Stimulated activated CD8-positive, alpha-beta memory T cell treated with anti-CD3 and anti-CD28 coated beads, Interleukin-2, amount 100 ng/mL, for 48 hours (primary cell): ENCODE measurements at places on chromosomes 4 and X.

DNA sequence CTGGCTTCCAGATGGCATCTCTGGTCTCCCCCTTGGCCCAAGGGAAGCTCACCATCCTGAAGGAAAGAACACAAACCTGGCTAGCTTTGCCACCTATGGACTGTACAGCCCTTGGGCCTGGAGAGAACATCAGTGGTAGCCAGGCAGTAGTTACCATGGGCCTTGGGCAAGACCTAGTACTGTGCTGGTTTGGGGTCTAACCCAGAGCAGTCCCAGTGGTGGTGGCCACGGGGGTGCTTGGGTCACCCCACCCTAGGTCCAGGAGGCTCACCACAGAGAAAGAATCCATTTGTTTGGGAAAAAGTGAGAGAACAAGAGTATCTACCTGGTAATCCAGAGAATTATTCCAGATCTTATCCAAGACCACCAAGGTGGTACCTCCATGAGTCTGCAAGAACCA, 290.7 kb upstream of the PPP1R2C start:
- no peak for DNase-seq

DNA sequence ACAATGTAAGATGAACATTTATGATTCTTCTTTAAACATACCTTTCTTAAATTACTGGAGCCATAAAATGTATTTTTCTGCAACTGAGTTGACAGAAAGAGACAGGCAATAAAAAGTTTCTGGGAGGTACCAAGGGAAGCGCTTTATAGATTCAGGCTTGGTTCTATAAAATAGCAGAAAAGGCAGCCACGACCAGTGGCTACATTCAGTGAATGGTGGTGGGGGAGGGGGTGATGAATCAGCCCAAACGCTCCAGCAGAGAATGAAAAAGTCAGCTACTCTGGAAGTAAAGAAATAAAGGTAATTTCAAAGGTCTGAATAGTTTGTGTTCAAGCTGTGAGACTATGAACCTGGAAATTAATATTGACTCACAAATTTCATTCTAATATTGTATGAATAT, 456.1 kb downstream of the KCTD8 start:
- no peak for DNase-seq

DNA sequence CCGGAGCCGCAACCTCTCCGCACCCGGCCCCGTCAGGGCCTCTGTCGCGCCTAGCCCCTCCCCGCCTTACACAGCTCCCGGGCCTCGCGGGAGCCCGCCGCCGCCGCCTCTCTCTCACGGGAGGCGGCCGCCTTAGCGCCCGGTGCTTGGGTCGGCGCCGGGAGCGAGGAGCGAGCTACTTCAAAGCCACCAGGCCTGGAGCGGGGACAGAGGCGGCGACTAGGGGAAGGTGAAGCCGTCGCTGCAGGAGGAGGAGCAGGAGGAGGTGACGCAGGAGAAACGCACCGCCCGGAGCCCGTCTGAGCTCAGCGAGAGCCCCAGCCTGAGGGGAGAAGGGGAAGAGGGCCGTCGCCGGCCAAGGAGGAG, 250 bp downstream of the USP9X start:
- peak; percentile 51 for DNase-seq

DNA sequence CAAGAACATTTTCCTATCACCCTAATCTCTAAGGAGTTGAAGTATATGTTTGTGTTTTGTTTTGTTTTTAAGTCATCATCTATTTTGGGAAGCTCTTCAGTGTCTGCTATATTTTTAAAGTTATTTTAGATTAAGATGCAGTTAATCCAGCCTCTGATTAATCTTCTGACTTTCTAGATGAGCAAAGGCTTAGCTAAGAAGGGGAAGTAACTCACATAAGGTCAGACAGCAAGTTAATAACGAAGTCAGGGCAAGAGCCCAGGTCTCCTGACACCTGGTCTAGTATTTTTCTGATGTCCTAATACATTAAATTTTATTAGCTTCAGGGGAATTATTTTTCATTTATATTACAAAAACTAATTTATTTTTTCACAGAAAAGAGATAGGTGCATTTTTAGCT, 168.5 kb downstream of the SOWAHB start:
- no peak for DNase-seq

- no peak for DNase-seq
Measured at GRCh38 chrX:63708801-63709200, 76.2 kb downstream of the ARHGEF9 start.

- DNase-seq: no peak
Measured at GRCh38 chr4:160370046-160370445, 1267.2 kb downstream of the RAPGEF2 start.

GRCh38 chrX:50874876-50875275, 35.7 kb upstream of the BMP15 start:
- DNase-seq: no peak

- DNase-seq: no peak
Measured at GRCh38 chr4:84403656-84404055, 95.4 kb downstream of the NKX6-1 start.

DNA sequence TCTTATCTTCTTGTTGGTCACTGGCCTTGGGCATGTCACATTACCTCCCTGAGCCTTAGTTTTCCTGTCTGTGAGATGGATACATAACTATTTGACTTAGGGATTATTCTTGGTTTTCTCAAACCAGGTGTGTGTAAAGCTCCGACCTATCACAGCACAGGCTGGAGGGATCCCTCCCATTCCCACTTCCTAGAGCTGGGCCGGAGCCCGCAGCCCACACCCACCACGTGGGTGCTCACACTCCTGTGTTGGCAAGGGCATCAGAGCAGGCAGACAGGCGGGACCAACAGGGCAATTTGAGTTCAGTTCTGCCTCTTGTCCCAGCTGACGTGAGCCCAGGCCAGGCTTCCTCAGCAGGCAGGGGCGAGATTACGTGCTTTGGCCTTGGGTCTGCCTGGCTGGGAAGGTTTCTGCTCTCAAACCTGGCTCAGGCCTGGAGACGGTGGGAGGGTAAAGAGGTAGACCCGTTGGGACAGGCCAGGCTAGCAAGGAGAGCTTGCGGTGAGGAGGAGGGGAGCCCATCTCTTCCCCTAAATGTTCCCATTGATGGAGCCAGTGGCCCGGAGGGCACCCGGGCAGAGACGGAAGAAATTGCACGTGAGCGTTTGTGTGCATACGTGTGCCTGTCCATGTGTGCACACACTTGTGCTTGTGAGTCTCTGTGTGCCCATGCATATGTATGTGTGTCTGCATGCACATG, 734 bp upstream of the SH3TC1 start:
- DNase-seq: no peak

GRCh38 chr4:125191232-125191631, 123.5 kb upstream of the FAT4 start:
- DNase-seq: no peak

GRCh38 chrX:134745636-134746409, 87.6 kb upstream of the PLAC1 start:
- DNase-seq: no peak

GRCh38 chrX:105190252-105190853, 30.1 kb downstream of the TEX13A start:
- no peak for DNase-seq

DNA sequence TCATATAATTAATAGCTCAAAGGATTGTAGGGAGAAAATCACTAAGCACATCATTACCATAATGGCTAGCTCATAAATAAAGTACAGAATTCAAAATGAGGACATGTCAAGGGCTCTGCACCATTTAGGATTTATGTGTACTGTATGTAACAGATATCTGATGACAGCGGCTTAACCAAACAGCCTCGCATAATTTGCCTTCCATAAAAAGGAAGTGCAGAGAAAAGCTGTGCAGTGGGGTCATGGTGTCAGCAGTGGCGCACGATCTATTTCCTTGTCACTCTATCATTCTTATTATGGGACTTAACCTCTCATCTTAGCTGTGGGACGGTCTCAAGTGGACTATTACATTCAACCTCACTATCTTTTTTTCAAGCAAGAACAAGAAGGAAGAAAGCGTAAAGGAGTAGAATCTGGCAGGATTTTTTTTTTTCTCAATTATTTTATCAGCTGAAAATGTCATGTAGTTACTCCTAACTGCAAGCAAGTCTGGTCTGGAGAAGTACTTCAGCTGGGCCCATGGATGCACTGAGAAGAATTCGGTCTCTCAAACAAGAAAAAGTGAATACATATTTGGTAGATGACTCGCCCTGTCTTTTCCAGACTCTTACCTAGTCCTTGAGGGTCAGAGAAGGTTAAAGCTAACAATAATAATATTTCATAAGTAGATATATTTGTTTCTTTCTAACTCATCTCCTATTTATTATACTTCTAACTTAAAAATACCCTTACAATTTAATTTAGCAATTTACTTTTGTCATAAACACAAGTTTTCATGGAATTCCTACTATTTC, 94.6 kb downstream of the COX18 start:
- no peak for DNase-seq

DNA sequence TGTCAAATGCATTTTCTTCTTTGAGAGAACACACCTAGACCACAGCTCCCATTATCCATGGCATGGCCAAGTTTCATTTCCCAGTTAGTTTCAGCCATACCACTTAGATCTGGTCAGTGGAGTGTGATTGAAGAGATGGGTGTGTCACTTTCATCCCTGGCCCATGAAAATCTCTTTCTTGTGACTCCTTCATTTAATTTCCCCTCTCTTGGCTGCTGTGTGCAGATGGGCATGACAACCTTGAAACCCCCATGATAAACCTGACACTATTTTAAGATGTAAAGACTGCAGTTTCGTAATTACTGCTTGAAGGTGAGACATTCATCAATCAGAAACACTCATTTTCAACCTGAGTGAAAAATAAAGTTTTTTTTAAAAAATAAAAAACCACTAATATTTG, 284.9 kb downstream of the IL15 start:
- DNase-seq: no peak

DNA sequence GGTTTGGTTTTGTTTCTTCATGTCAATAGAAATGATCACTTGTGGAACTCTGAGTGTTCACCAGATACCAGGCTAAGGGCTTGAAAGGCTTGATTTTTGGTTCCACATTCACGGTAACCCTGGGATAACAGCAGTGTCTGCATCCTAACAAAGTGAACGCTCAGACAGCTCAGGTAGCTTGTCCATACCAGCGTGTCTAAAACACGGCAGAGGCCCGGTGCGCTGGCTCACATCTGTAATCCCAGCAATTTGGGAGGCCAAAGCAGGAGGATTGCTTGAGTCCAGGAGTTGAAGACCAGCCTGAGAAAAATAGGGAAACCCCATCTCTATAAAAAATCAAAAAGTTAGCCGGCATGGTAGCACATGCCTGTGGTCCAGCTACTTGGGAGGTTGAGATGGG, 49.0 kb downstream of the HTRA3 start:
- no peak for DNase-seq

GRCh38 chr4:19722404-19722803, 529.3 kb upstream of the SLIT2 start:
- no peak for DNase-seq

GRCh38 chrX:71543316-71543715, 10.4 kb downstream of the OGT start:
- no peak for DNase-seq

DNA sequence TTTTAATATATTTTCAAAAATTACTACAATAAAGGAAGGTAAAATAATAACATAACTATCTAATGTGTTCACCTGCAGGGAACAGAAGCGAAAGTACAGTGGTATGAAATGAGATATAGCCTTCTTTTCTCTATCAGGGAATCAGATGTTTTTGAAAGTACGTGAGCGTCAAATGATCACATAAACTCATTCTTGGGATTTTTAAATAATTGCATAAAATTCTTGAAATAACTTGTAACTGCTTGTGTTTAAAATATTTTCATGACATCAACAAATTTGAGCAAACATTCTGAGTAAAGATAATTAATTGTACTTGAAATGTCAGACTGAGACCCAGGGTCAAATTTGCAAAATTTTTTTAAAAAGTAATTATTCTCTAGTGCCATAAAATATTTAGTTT, 193.5 kb upstream of the NEIL3 start:
- DNase-seq: no peak

- DNase-seq: no peak
Measured at GRCh38 chr4:80646061-80646460, 310.5 kb downstream of the CFAP299 start.

DNA sequence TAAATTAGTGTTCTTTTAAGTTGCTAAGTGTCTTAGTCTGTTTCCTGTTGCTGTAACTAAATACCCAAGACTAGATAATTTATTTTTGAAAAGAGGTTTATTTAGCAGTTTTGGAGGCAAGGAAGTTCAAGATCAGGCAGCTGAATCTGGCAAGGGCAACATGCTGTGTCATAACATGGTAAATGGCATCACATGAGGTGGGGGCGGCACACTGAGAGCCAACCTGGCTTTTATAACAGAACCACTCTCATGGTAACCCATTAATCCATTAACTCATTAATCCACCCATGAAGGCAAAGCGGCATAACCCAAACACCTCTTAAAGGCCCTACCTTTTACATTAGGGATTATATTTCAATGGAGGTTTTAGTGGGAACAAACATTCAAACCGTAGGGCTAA, 182.2 kb upstream of the GATB start:
- no peak for DNase-seq
